Activated CD8-positive, alpha-beta memory T cell treated with anti-CD3 and anti-CD28 coated beads for 1 hour (primary cell): ENCODE measurements at places on chromosomes 6 and 20.

DNA sequence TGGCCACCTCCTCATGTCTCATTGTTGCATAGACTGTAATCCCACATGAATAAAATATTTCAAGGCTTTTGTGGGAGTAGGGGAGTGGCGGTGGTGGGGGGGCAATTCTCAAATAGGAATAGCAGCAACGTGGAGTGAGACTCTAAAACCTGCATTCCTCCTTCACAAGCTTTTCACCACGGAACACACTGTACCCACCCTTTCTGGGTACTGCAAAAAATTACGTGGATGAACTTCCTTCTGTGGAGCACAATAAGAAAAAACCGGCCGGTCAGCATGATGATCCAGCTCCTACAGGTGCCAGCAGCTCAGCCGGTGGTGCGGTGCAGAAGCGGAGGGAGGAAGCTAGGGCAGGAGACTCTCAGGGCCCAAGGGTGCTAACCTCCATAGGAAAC, 930 bp upstream of the RRAGD start:
- DNase-seq: no peak

DNA sequence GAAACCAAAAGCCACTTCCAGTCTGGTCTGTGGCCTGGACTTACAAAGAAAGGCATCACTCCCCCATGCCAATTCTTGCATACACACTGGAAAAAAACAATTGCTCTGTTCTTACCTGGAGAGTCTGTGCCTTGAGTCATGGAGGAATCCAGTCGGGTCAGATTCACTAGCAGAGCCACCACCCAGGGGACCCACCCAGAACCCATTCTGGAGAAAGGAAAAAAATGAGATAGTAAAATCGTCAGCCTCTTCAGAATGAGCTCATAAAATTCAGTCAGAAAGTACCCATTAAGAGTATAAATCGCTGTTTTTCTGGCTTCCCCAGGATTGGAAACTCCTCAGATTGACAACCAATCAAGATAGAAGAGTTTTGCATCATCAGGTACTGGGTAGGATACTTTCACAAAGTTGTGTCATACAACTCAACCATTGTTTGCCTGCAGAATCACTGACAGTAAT, at the start of gene HLA-DOB:
TSS of gene HLA-DOB (minus strand) at position 257 of the 459 bp plus-strand sequence. CDS start at position 206, 51 bp downstream.
- DNase-seq: no peak

GRCh38 chr6:159713984-159714383, 13.3 kb upstream of the WTAP start:
- DNase-seq: no peak

- no peak for DNase-seq
Observed at GRCh38 chr6:169851641-169852503, 100.5 kb downstream of the ERMARD start.

GRCh38 chr20:43750774-43751166, 24.0 kb upstream of the GTSF1L start:
- no peak for DNase-seq

GRCh38 chr20:34560141-34560523, 1.6 kb downstream of the MAP1LC3A start:
- no peak for DNase-seq

GRCh38 chr20:48837014-48837413, 9.2 kb upstream of the PREX1 start:
- no peak for DNase-seq

DNA sequence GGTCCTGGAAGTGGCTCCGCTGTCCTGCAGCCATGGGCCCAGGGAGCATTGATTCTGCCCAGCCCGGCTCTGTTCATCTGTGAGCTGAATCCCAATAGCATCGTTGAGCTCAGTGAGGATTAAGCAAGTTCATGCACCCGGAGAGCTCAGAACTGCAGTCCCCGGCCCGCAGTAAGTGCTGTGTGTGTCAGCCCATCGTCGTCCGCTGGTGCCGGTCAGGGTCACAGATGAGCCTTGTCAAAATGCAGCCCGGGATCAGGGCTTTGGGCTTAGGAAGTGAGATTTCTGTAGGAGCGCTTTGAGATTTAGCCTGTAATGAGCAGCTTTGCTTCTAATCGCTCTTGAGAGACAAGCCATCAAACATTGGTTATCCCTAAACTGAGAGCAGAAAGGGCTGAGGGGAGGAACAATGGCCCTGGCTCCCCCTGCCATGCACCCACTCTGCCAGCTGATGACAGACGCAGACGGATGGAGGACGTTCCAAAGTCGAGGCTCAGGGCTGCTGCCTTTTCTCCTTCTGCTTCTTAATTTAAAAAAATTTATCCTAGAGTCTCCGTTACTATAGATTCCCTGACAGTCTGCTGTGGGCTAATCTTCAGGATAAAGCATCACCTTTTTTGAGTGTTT, 25.6 kb upstream of the SULF2 start:
- no peak for DNase-seq

DNA sequence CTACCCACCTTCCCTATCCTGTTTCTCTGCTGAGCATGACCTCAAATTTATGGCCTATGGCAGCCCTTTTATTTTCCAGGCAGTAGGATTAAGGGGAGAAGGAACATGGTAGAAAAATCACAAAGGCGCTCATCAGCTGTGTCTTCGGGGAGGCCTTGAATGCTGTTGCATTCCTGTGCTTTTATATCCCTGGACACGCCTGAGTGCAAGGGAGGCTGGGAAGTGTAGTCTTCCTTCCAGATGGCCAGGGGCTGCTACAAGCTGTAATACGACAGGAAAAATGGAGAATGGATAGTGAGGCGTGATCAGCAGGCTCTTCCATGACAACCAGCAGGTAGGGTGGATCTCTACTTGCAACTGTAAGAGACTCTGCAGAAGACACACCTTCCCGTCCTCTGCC, 210.9 kb upstream of the GGTLC1 start:
- no peak for DNase-seq

- no peak for DNase-seq
Observed at GRCh38 chr20:8221887-8222419, 89.9 kb downstream of the PLCB1 start.

GRCh38 chr6:22132656-22133055, 164.2 kb downstream of the PRL start:
- no peak for DNase-seq

- DNase-seq: no peak
Observed at GRCh38 chr20:51027035-51027795, 4.3 kb upstream of the KCNG1 start.

- DNase-seq: no peak
Observed at GRCh38 chr6:91633374-91634111, 1046.7 kb upstream of the MAP3K7 start.

- no peak for DNase-seq
Observed at GRCh38 chr20:36856691-36857635, 19.0 kb upstream of the TLDC2 start.

GRCh38 chr6:7833751-7834070, 76.9 kb downstream of the TXNDC5 start:
- DNase-seq: no peak

GRCh38 chr6:43985329-43985728, 141.9 kb downstream of the MRPL14 start:
- no peak for DNase-seq

- no peak for DNase-seq
Observed at GRCh38 chr6:14552891-14553290, 435.3 kb downstream of the CD83 start.

GRCh38 chr20:51528263-51529027, 14.1 kb downstream of the NFATC2 start:
- DNase-seq: no peak

- no peak for DNase-seq
Observed at GRCh38 chr6:46821458-46821881, 28.3 kb downstream of the MEP1A start.

DNA sequence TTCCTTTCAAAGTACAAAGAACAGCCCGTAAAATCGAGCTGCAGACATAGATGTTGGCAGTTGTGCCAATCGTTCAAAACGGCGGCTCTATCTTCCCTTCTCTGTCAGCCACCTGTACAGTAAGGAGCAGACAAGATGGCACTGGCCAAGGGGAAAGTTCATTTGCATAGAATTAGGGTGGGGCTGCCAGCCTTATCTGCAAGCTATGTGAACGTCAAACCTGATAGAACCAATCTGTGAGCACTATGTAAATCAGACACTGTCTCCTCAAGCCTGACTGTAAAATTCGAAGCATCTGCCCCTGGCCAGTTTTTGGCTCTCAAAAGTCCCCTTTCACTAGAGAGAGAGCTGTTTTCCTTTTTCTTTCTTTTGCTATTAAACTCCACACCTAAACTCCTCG, 374.5 kb downstream of the EPM2A start:
- no peak for DNase-seq

DNA sequence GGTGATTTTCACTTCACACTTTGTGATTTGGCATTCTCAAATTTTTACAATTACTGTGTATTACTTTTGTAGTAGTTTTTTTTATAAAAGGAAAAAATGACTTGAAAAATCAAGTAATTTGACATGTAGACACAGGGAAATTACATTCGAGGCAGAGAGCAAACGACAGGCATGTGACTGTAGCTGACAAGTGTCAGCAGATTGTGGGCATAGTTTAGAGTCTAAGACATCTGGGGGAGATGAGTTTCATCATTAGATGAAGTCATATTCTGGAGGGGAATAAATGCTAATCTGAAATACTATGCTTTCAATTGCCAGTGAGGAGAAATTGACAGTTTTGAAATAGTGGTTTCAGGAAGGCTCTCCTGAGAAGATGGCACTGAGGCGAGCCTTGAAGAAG, 126.0 kb downstream of the MTHFD1L start:
- no peak for DNase-seq

DNA sequence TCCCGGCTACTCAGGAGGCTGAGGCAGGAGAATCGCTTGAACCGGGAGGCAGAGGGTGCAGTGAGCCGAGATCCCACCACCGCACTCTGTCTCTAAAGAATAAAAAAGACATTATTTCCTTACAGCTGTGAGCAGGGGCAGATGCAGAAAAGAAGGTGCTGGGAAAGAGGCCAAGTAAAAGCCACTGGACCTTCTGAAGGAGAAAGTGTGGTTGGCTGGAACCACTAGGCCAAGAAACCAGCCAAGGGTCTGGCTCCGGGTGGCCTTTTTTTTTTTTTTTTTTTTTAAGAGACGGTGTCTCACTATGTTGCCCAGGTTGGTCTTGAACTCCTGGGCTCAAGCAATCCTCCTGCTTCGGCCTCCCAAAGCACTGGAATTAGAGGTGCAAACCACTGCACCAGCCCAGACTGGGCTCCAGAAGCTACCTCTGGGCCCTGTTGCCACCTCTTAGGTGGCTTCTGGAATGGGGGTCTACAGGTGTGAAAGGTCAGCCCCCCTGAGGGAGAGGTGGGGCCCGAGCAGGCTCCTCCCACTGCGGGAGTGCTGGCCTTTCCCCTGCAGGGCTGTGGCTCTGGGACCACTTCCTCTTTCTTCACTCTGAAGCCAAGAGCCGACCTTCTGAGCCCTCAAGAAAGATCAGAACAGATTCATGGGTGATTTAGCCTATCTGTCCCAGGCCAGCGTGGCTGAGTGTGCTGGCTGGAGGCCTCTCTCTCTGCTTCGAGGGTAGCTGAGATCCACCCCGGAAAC, at the start of gene FGD2:
TSS of gene FGD2 (plus strand) at position 595 of the 750 bp plus-strand sequence. CDS start 163 bp downstream, outside the sequence.
- no peak for DNase-seq

GRCh38 chr6:13124131-13124530, 204.2 kb downstream of the TBC1D7 start:
- DNase-seq: no peak

- DNase-seq: no peak
Observed at GRCh38 chr20:8675896-8676295, 393.0 kb upstream of the PLCB4 start.

DNA sequence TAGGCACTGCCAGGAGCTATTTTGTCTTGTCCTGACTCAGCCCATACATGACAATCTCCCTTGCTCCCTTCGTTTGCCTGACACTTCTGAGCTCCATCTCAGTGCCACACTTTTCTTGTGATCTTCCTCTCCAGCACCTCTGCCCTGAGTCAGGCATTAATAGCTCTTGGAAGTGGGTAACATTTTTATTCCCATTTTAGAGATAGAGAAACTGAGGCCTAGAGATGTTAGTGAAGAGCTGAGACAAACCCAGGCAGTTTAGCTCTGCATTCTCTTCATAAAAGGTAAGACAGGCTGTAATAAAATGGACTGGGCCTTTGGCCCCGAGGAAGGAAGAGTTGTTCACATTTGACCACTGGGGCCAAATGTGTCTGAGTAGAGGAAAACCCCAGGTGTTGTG, 167.4 kb downstream of the DHX35 start:
- DNase-seq: no peak

DNA sequence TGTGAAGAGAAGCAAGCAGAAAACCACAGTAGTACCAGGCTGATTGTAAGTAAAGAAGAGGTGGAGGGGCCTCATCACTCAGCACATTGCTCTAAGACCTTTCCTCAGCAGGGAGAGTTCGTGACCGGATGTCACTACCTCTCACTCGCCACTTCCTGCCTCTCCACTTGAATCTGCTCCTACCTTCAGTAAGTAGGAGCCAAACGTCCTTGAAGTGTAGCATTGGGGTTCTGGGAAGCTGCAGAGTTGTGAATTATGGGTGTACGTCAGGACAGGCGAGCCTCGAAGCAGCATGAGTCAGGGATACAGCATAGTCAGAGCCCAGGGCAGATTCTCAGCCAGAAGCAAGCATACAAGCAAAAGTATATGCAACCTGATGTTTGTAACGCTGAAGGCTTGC, 224.9 kb downstream of the PHACTR1 start:
- DNase-seq: no peak

DNA sequence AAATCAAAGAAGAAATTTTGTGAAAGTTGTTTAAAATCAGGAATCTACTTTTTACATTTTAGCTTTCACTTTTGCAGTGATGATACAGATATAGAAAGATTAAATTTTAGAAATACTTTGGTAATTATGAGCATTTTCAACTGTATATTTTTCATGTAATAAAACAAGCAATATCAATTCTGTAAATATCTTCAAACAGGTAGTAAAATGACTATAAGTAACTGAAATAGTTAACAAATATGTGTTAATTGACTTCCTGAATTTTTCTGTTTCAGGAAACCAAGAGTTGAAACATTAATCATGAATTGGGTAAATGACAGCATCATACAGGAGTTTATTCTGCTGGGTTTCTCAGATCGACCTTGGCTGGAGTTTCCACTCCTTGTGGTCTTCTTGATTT, at the start of gene OR2B6:
TSS of gene OR2B6 (plus strand) at position 301 of the 400 bp plus-strand sequence. CDS start at position 301, 0 bp downstream.
- no peak for DNase-seq
